Hippocampal formation (tissue), 2 donors: ENCODE measurements at places on chromosomes 3 and 15.

DNA sequence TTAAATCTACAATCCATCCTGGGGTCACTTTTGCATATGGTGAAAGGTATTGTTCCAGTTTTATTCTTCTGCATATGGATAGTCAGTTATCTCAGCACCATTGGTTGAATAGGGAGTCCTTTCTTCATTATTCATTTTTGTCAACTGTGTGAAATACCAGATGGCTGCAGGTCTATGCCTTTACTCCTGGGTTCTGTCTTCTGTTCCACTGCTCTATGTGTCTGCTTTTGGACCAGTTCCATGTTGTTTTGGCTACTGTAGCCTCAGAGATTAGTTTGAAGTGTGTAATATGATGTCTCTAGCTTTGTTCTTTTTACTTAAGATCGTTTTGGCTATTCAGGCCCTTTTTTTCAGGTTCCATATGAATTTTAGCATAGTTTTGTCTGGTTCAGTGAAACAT is 795.8 kb downstream of the OTOL1 start:
- DNase-seq = no peak

GRCh38 chr3:151792411-151792810 is 21.5 kb upstream of the AADAC start:
- no peak for DNase-seq

- DNase-seq = no peak
Observed at GRCh38 chr3:167839460-167840134, 104.1 kb downstream of the SERPINI1 start.

DNA sequence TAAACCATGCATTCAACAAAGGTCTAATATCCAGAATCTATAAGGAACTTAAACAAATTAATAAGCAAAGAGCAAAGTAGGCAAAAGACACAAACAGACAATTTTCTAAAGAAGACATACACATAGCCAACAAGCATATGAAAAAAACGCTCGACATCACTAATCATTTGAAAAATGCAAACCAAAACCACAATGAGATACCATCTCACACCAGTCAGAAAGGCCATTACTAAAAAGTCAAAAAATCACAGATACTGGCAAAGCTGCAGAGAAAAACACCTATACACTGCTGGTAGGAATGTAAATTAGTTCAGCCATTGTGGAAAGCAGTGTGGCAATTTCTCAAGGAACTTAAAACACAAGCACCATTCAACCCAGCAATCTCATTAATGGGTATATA is 53.8 kb downstream of the FSIP1 start:
- DNase-seq = no peak

DNA sequence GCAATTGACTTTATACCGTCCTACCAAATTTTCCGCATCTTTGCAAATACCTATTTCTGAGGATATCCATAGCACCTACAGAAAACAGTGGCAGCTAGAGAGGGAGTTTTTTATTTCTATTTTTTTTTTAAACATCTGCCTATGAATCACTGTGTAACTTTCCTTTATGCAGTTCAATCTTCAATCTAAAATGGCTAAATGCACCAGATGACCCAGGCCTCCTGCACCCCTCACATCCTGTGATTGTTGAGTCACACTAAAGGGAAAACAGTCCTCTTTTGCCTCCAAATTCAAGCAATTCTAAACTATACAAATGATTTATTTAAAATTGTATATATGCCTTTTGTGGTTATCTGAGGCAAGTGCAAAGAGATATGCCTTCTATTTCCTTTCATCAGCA is 20.1 kb upstream of the BCL6 start:
- DNase-seq = no peak

DNA sequence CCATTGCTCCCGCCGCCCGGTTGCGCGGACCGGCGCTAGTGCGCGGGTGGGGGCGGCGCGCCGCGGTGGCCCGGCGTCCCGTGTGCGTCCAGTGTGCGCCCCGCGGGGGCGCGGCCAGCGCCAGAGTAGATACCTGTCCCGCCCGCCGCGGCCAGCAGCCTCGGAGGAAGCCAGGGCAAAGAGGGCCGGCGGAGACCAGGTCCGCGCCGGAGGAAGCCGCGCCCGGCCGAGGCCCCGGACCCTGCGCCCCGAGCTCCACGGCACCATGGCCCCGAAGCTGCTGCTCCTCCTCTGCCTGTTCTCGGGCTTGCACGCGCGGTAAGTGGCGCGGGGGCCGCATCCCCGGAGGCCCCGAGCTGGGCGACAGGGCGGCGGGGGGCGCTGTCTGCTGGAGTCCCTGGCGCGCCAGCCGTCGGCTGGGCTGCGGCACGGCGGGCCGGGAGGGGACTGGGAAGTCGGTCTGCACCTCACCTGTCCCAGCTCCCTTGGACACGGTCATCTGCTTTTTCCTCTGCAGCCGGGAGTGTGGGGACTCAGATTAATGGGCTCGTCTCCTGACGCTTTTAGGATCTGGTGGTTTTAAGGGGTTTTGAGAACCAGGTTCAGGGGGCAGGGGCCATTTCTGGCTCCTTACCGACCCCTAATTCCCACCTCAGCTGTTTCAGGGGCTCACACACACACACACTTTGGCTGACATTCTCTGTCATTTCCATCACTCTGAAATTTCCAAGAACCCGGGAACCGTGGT is 464 bp downstream of the GABRG3 start:
- no peak for DNase-seq

DNA sequence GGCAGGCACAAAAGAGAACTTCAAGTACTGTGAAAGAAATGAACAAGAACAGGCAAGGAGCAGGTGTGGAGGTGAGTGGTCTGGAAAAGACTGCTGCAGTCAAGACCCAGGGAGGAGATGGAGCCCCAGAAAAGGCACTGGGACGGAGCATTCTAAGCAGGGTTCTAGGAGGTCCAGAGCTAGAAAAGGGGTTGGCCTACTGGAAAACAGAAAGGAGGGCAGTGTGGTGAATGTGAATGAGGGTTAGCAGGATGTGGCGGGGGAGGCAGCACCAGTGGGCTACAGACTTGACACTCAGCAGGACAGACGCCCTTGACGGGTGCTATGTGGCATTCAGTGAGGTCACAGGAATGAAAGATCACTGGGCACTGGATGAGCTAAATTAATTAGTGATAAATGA is 75.7 kb downstream of the SENP2 start:
- DNase-seq = no peak

GRCh38 chr3:96072226-96072625 is 742.2 kb upstream of the EPHA6 start:
- no peak for DNase-seq

DNA sequence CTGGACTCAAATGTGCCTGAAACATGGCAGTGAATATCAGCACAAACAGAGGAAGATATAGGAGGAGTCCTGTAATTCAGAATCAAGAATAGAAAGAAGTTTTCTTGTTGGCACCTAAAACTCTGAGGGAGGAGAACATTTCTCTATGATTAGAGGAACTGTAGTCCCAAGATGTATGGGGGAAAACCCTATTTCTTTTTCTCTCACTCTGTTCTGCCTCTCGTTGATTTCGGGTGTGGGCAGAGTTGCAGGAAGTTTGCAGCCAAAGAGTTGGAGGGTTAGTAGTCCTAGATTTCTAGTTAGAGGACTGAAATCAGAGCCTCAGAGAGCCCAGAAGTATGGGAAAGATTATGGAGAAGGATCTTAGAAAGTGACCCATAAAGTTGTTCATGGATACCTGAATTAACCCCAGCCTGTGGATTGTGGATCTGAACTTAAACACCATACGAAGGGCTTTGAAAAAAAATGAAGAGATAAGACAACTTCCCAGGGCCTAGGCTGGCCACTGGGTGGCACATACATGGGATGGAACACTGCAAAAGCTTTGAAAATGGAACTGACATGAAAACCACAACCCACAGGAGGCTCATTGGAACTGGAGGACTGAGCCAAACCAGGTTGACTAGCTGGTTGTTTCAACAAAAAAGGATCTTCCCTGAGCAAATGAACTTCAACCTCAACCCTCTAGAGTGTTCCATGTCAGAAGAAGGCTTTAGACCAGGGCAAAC is 34.6 kb downstream of the FMN1 start:
- no peak for DNase-seq

DNA sequence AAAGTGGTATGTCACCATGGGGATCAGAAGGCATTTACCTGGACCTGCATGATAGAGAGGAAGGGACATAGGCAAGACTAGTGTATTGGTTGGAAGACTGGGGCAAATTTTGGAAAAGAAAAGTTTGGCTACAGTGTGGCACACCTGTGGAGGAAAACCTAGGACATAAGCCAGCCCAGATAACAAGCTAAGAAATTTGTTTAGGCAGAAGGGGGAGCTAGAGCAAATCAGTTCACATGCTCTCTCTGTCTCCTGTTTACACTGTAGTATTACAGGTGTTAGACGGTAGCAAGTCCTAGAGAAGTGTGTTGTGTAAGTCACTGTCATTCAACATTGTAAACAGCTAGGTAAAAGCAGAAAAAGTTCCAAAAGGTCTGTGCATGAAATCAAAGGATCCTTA is 11.9 kb upstream of the ALDH1A2 start:
- no peak for DNase-seq

DNA sequence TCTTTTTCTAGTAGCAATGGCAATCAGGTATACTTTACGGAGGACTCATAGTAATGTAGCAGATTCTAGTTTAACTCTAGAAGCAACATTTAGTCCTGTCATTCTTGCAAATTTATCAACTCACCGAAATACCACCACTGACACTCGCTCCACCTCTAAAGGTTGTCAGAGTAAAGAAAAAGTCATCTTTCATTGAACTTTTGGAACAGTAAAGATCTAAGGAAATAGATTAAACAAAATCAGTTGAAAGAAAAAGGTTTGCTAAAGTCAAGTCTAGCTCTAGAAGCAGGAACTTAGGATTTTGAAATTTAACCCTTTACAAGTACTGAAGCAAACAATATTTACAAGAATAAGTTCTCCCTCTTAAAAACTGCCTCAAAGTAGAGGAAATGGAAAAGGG is 8.7 kb downstream of the ATP8B4 start:
- no peak for DNase-seq

DNA sequence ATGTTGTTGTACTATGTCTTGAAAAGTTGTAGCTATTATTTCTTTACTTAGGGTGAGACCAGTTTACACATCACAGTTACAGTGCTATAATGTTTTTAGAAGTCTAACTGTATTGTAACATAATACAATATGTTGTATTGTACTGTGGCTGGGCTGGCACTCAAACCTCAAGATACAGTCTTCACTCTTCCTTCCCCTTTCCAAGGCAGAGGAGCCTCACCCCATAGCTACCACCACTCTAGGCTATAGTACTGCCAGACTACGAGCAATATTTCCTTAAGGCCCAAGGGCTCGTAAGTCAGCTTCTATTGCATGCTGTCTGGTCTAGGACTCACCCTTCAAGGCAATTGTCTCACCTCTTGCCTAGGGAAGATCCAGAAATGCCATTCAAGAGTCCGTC is 597.7 kb downstream of the OTOL1 start:
- DNase-seq = no peak
